Astrocyte (in vitro differentiated cells and primary cell): ENCODE measurements at places on chromosomes 5 and 9. TPM values are rescaled to one million over a fixed set of nuclear protein-coding genes. Genes with fewer than 3 reads are reported as not detected.

DNA sequence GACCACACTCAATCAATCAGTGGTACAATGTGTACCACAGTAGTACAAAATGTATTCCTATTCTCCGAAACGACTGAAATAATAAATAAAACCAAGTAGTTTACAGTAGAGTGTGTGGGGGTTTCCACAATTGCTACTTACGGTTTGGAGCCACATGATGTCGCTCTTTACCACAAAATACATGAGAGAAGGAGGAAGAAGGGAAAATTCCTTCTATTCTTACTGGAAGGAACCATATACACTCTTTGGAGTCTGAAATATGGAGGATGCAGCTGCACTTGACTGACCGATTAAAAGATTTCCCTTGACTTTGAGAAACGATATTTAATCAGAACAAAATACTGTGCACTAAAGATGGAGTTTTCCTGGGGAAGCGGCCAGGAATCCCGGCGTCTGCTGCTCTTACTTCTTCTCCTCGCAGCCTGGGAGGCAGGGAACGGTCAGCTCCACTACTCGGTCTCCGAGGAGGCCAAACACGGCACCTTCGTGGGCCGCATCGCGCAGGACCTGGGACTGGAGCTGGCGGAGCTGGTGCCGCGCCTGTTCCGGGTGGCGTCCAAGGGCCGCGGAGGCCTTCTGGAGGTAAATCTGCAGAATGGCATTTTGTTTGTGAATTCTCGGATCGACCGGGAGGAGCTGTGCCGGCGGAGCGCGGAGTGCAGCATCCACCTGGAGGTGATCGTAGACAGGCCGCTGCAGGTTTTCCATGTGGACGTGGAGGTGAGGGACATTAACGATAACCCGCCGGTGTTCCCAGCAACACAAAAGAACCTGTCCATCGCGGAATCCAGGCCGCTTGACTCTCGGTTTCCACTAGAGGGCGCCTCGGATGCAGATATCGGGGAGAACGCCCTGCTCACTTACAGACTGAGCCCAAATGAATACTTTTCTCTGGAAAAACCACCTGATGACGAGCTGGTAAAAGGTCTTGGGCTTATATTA is at the start of gene PCDHA4:
PCDHA4 (plus strand) TSS at position 235 of the 942 bp plus-strand sequence.
- DNase-seq: no peak

- no peak for DNase-seq
Measured at GRCh38 chr9:108331596-108331995, 524.2 kb downstream of the ACTL7B start.

DNA sequence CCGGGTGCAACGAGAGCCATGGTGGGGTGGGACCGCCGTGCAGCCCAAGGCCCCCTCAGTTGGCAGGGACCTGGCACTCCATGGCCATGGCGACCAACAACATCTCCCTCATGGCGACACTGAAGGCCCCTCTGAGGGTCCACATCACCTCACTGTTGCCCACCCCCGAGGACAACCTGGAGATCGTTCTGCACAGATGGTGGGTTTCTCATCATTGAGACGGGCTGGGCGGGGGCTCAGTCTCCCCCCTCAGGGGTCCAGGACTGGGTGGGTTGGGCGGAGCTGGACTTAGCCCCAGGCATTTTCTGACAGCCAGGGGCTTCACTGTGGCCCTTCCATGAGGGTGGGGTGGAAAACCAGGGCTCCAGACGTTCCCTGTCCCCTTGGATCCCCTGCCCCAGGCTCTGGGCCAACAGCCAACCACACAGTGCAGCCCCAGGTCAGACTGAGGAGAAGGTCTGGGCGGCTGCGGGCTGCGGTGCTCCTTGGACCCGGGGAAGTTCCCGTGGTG is 734 bp downstream of the PAEP start:
- no peak for DNase-seq

GRCh38 chr5:55410845-55411244 is 103.1 kb downstream of the MTREX start:
- no peak for DNase-seq

DNA sequence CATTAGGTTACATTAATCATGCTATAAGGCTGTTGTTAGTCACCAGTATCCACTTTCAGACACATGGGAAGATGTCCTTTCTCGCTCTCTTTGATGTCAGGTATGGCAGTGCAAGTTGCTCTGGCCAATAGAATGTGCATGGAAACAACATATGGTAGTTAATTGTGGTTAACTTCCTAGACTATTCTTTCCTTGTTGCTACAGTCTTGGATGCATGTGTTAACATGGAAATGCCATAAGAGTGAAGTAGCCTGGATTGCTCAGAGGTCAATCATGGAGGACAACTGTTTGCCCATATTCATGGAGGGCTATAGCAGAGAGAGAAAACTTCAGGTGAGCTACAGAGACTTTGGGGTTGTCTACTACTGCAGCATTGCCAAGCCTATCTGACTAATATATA is 245.8 kb upstream of the GAS1 start:
- peak; percentile 36 for DNase-seq

Gene TGFBR1
- total RNA-seq: 203 and 213 TPM in 2 replicates

Gene VCAN
- 431 and 542 TPM in 2 replicates for total RNA-seq

Gene EMB
- total RNA-seq: 19.8 and 25.7 TPM in 2 replicates
